ENCODE measurements at places on chromosomes 3 and 15.

- no peak for DNase-seq
These were observed 47.5 kb upstream of the SKOR1 start for GRCh38 chr15:67777773-67778172.

- no peak for DNase-seq
These were observed 329.7 kb downstream of the RORA start for GRCh38 chr15:60899322-60899966.

DNA sequence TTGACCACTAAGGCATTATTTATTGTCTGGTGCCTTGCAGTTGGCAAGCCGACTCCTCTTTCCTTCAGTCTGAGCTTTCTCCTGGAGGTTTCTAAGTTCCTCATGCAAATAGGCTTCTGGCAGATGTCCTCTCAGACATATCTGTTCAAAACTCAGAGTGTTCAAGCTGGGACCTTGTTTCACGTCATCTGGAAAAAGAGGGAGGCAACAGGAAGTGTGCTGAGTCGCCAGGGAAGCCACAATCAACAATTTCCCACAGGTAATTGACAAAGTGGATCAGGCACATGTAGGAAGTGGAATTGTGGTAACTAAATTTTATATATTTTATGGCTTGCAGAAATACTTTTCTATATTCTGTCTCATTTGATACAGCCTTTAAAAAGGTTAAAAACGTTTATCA lies 14.6 kb downstream of the SCG5 start:
- no peak for DNase-seq

GRCh38 chr3:153150991-153151390 lies 11.0 kb upstream of the RAP2B start:
- DNase-seq = no peak

DNA sequence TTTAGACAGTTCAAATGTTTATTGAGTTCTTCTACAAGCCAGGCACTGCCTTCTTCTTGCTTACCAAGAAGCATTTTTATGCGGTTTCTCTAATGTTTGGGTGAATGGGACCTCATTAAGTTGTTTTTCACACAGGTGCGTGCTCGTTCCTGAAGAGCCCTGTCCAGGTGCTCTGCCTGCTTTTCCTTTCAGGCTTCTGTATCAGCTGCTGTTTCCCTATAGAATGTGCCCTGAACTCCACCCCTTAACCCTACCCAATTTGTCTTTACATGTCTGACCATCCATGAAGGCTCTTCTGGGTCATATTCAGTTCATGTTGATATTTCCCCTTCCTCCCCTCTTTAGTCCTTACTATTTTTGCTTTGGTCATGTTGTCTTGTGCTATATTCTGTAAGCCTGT lies 22.4 kb upstream of the GOLGA6L10 start:
- no peak for DNase-seq

GRCh38 chr3:5045961-5046360 lies 66.7 kb downstream of the BHLHE40 start:
- no peak for DNase-seq

GRCh38 chr15:77483425-77484140 lies 62.9 kb downstream of the HMG20A start:
- no peak for DNase-seq

- DNase-seq = no peak
These were observed 101.2 kb downstream of the VGLL4 start for GRCh38 chr3:11542551-11542950.

DNA sequence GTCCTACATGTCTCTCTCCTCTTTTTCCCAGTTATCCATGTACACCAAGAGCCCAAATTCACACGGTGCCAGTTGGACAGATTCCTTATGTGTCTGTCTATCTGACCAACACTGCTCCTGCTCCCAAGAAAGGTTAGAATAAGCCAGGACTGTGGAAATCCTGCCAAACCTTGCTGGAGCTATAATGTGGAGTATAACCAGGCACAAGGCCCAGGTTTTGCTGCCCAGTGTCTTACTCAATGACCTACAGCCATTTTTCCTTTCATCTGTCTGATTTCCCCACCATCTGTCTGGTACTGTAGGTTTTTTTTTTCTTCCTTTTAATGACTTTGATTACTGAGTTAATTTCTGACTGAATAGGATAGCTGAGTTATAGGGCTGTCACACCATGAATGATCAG lies 26.5 kb upstream of the MINDY4B start:
- no peak for DNase-seq

- no peak for DNase-seq
These were observed 206.0 kb downstream of the THRB start for GRCh38 chr3:24288496-24289236.

- no peak for DNase-seq
These were observed 208.8 kb downstream of the RPLP1 start for GRCh38 chr15:69661446-69661845.

GRCh38 chr3:105984837-105985236 lies 116.0 kb upstream of the CBLB start:
- no peak for DNase-seq

DNA sequence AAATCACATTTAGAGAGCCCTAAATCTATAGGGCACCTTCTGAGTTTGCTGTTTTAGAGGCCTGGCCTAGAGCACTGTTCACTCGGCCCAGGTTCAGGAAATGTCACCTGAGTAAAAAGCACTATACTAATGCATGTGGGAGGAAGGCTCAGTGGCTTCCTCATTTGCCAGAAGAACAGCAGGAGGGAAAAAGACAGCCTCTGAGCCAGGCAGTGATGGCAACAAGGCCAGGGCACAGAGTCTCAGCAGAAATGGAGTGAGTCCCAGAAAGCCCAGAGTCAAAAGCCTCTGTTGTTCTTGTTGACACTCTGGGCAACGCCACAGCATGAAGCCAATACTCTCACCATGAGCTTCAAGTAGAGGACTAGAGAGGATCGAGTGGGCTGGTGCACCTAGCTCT lies 25.9 kb downstream of the LTF start:
- no peak for DNase-seq

GRCh38 chr3:150960708-150961684 lies 11.5 kb downstream of the CLRN1 start:
- DNase-seq = no peak

DNA sequence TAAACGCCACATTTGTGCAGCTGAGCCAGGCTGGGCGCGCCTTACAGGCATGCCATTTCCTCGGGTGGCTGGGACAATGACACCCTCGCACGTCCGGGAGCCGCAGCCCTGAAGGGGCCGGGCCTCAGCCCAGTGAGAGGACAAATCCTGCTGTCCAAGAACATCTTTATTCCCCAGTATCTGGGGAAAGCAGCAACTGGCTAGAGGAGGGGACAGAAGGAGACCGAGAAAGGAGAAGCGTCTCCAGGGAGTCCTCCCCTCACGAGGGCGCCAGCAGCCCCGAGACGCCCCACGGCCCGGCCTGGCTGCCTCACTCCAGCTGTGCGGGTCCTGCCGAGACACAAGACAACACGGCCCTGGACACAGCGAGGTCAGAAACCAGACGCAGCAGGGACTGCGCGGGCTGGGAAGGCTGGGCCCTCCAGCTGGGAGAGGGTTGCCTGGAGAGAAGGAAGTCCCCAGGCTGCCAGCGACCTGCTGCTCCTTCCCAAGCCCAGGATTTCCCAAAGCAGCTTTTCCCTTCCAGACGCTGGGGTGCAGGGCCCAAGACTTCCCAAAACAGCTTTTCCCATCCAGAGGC lies 130.2 kb downstream of the CHSY1 start:
- no peak for DNase-seq

DNA sequence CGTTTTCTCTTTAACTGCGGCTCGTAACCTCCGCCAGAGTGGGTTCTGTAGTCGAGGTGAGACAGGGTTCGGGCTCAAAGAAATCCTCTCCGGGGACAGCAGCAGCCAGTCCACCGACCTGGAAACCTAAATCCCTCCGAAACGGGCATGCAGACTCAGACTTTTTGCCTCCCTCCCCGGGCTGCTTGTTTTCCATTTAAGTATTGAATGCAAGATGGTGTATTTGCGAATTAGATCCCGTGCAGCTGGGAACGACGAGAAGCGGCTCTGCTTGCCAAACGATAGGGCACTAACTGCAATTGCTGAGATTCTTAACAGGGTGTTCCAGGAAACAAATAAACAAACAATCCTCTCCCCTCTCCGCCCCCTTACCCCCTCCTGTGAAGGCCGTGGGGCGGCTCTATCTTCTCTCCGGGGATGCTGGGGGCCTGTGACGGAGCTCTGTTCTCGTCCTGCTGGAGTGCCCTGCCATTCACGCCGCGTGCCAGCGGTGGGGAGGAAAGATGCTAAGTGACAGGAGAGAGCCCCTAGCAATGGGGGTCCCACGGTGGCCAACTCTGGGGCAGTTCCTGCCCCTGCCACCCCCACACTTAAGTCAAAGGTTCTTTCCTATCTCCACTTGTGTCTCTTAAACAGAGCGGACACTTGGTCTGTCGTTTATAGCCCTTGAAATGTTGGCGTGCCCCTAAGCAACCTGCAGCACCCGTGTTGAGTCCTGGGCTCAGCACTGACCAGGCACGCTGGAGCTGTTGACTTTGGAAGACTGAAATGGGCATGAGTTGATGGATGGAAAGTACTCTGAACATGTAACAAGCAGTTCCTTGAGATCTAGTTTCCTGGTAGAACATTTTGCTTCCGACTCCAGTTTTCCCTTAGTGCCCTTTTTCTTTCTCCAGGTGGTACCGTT lies 1.3 kb upstream of the ETV5 start:
- DNase-seq = no peak

GRCh38 chr15:42031198-42031915 lies 10.5 kb upstream of the PLA2G4E start:
- no peak for DNase-seq

- no peak for DNase-seq
These were observed 239.1 kb downstream of the MCTP2 start for GRCh38 chr15:94470492-94470891.

GRCh38 chr15:50594311-50594710 lies 47.8 kb upstream of the USP50 start:
- no peak for DNase-seq

GRCh38 chr15:63497642-63498467 lies 6.5 kb upstream of the USP3 start:
- DNase-seq = no peak

GRCh38 chr15:74333662-74334061 lies 33.8 kb downstream of the CYP11A1 start:
- no peak for DNase-seq

DNA sequence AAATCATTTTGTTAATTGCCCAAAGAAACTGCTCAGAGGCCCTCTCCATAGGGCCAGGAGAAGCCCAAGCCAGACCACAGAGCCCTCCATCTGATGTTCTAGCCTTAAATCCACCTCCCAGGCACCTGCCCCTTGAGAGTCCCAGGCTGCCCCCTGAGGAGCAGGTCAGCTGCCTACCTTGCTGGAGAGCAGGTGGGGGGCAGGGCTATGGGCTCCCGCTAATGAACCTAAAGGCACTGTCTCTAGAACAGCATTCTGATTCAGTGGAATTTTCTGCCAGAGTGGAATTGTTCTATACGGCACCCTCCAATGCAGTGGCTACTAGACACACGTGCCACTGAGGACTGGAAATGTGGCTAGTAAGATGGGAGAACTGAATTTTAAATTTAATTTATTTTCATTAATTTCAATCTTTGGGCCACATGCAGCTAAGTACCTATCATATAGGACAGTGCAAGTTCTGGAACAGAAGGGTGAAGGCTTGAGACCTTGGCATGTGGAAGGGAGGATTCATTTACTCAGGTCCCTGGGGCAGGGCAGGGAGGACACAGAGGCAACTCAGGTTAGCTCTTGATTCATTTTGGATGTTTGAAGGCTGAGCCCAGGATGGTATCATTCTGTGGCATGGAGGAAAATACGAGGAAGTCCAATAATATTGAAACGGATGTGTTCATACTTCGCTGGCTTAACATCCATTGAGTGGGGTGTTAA lies 11.4 kb downstream of the AMOTL2 start:
- DNase-seq = no peak

All from stimulated activated CD8-positive, alpha-beta memory T cell treated with anti-CD3 and anti-CD28 coated beads, Interleukin-7, amount 100 ng/mL, for 1 hour (primary cell).